Activated T-helper 1 cell treated with anti-CD3 and anti-CD28 coated beads, Interleukin-2, amount 50 U/mL, for 16 hours (primary cell): ENCODE measurements at places on chromosomes 12 and 14.

GRCh38 chr14:30656190-30656632, 34.1 kb downstream of the SCFD1 start:
- DNase-seq, result no peak

GRCh38 chr12:129332286-129332685, 479.0 kb downstream of the GLT1D1 start:
- no peak for DNase-seq

- DNase-seq, result no peak
Measured at GRCh38 chr12:66329941-66330340, 27.6 kb downstream of the HELB start.

GRCh38 chr12:42704340-42704739, 114.8 kb upstream of the PRICKLE1 start:
- no peak for DNase-seq

- DNase-seq, result no peak
Measured at GRCh38 chr12:83805156-83805772, 1107.3 kb downstream of the SLC6A15 start.

- no peak for DNase-seq
Measured at GRCh38 chr14:78848234-78848820, 678.2 kb downstream of the NRXN3 start.

DNA sequence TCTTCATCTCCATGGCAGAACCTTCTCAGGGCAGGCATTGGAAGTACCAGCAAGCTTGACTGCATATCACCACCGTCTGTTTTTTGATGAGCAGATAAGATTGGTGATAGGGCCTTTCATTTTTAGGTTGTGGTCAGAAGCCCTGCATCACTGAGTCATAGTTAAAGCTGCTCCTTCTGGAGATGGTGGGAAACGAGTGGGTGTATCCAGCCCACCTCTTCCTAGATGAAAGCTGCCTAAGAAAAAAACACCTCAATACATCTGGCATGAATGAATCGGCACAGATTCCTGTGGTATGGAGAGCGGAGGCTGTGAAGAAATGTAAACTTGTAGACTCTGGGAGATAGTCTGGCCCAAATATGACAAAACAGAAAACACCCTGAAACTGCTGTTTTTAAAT, 248.7 kb upstream of the EGLN3 start:
- DNase-seq, result no peak

DNA sequence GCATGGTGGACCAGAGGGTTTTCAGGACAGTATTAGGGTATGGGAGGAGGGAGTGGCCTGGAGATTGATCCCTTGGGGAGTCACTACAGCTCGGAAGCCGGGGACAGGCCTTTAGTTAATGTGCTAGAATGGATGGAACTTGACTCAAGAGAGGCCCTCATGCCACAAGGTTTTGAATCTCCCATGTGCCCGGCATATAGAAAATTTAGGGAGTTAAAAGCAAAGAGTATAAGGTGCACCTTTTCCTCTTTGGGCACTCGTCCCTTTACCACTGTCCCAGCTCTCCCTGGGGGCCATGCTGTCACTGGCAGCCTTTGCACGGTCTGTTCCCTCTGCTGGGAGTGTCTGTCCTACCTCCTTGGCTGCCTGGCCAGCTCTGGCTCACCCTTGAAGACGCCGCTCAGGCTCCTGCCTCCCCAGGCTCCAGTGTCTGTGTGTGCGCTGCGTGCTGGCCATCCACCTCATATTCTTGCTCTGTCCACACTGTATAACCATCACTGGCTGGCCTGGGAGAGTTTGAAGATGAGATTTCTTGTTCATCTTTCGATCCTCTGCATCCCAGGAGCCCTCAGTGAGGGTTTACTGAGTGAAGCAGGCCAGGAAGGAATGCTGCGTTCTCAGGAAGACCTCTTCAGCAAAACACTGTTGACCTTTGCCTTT, 161.3 kb downstream of the ZFP36L1 start:
- DNase-seq, result no peak

DNA sequence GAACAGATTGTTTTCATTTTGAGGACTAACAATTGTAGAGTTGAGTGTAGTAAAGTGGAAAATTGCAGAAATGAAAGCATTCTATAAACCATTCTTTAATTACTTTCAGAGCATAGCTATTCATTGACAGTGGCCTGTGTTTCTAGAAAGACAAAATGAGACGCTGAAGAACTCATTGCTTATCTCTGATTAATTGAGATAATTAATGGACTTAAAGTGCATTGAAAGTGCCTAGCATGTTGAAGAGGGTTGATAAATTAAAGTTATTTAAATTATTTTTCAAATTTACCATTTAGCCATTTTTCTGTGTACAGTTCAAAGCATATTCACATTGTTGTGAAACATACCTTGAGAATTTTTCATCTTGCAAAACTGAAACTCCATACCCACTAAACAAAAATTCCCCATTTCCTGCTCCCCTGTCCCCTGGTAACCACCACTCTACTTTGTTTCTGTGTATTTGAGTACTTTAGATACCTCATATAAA, 57.4 kb downstream of the DAAM1 start:
- no peak for DNase-seq

- DNase-seq, result no peak
Measured at GRCh38 chr12:45235087-45236025, 19.5 kb downstream of the ANO6 start.

- no peak for DNase-seq
Measured at GRCh38 chr14:90530523-90530922, 133.7 kb downstream of the CALM1 start.

DNA sequence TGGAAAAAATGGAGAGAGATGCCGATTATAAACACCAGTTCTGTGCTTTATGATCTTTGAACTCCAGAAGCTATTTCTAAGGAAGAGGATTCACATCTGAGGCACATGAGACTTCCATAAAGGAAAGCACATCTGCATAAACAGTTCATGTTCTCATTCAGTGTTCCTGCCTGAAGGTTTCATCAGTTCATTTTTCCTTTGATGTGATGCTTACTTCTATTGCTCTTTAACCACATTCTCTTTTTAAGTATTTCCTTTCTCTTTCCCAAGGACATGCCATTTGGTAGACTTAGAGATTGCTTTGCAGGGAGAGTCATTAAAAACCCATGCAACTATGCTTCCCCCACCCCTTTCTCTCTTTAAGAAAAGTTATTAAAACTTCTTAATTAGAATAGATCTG, 387.0 kb upstream of the FLRT2 start:
- no peak for DNase-seq

DNA sequence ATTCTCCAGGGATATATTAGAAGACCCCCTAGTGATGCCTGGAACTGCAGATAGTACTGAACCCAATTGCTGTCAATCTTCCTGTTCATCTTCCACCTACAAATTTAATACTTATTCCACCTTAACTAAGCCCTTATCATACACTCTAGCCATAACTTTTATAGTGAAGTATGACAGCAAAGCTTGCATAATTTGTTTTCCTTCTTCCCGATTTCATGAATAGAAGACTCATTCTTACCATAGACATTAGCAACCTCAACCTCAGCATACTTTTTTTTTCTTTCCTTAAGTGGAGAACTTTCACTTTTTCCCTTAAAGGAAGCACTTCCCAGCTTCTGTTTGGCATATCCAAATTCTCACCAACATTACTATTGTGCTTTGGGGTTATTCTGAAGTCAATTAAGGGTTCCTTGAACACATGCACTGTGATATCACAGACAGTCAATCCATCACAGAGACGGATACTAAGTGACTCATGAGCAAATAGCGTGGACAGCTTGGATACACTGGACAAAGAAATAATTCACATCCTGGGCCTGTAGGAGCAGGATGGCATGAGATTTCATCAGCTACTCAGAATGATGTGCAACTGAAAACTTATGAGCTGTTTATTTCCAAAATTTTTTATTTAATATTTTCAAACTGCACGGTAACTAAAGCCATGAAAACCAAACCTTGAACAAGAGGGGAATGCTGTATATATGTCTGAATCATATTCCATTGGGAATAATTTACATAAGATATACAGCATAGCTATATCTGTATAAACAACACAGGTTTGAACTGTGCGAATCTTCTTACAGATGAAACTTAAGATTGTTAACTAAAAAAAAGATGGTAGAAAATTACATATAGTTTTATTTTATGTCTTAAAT, 63.9 kb downstream of the SYT1 start:
- no peak for DNase-seq

- no peak for DNase-seq
Measured at GRCh38 chr14:77868552-77869285, 68.8 kb downstream of the ADCK1 start.

DNA sequence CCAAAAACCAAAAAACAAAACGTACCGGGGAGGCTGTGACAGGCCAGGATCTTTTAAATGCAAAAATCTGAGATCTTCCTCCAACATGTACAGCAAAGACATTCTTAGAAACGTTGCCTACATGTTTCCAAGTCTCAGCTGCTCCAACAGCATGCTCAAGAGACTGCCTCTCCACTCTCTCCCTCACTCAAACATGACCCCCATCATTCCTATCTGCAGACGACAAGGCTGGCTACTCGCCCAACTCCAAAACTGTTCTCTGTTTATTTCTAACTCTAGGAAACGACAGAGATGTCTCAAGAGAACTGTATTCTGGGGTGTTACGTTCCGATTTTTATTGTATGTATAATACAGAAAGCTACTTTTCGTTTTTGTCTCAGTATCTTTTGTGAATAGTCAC, 57.5 kb upstream of the TMCC3 start:
- no peak for DNase-seq

DNA sequence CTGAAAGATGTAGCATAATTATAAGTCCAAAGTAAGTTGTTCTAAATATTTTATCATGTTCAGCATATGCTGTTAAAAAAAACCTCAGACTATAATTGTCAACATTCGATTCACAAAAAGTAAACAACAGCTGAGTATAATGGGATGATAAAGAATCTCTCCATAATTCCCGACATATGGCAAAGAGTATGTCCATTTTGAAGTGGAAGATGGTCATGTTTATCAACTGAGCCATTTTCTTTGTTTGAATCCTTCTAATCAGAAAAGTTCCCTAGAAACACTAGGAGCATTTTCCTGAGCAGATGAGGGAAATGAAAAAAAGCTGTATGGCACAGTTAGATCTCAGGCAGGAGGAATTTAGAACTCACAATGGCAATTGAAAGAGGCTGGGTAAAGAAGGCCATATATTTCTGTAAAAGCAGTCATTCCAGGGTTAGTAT, 192.1 kb upstream of the AMIGO2 start:
- no peak for DNase-seq

DNA sequence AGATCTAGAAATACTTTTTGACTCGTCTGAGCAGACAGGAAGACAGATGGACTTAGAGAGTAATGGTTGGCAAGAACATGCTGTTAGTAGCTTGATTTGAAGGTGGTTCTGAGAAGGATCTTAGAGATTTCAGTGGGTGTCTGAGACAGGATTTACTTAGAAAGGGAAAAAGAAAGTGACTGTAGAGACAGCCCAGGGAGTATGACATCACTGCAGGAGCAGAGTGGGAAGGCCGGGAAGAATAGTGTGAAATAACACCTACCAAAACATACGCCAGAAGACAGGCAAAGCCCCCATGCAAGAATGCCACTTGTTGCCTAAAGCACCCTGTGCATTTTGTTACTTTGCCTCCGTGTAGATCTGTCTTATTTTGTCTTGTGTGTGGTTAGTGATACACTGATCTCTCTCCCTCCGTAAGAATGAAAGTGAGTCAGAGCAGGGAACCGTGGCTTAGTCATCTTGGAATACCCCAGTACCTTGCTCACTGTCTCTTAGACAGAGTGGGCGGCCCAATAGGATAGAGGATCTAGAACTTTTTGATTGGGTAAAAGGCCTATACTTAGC, 161.3 kb upstream of the IFNG-AS1 start:
- DNase-seq, result peak; percentile 36

DNA sequence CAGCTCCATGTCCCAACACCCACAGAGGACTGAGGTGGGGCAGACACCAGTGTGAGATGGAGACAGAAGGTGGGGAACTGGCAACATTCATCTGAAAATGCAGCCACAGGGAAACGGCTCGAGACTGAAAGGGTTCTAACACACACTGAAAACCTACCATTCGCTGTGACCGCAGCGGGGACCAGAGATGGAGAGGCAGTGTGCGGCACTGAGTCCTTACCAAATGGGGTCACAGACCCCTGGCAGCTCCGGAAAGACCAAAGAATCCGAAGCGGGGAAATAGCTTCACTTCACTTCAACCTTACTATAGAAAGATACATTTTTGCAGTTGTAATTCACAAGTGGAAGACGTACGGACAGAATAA, 9.6 kb downstream of the BAG5 start:
- DNase-seq, result no peak

DNA sequence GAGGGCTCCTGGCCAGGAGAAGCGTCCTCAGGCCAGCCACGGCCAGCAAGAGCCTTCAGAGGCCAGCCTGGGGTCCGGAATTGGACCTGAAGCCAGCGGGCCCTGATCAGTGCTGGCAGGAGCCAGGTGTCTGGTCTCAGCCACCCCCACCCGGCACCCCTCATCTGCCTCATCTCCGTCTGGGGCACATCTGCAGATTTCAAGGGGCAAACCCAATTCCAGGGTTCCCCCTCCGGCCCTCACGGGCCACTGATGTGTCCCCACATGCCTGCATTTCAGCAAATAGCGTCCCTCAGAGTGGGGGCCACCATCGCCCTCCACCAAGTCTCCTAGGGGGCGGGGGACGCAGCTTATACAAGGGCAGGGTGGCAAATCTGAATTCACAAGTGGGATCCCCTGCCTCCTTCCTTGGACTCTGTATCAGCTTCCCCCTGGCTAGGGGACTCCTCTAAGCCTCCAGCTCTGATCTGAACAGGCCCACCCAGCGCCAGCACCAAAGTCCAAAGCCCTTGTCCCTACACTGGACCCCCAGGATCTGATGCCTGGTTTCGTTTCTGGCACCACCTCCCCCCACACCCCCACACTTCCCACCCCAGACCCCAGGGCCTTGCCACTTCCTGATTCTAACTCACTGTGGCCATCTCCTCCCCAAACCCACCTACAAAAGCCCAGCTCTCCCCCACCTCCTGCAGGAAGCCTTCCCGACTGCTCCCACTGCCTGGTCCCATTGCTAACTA, 10.1 kb downstream of the TMEM179 start:
- no peak for DNase-seq

GRCh38 chr14:54981698-54982097, 45.2 kb downstream of the WDHD1 start:
- no peak for DNase-seq

GRCh38 chr14:22319526-22320361, 269.3 kb downstream of the DAD1 start:
- no peak for DNase-seq

- DNase-seq, result no peak
Measured at GRCh38 chr12:51954561-51955361, 3.3 kb downstream of the ACVR1B start.

DNA sequence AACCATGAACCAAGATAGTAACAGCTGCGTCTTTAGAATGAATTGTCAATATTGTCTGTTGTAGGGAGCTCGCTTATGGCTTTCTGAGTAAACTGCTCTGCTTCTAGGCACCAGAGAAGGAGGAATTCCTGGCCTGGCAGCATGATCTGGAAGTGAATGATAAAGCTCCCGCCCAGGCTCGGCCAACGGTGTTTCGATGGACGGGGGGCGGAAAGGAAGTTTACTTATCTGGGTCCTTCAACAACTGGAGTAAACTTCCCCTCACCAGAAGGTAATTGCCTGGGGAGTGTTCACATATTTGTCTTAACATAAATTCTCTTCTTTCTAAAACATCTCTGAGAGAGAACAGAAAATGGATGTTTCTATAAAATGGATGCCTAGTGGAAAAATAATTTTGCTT, 4.3 kb downstream of the PRKAB1 start:
- DNase-seq, result no peak

GRCh38 chr14:100528962-100529560, 58.2 kb downstream of the BEGAIN start:
- no peak for DNase-seq
